ENCODE measurements at places on chromosomes 12 and 14. TPM values are rescaled to one million over a fixed set of nuclear protein-coding genes. Genes with fewer than 3 reads are reported as not detected.

GRCh38 chr14:32531942-32532515 lies 202.9 kb downstream of the AKAP6 start:
- no peaks in the 10 kb centered on the region for H3K4me1 ChIP-seq
- H3K36me3 ChIP-seq: no peaks in the 10 kb centered on the region
- no peak for DNase-seq
- no peak overlapping the region for H3K4me3 ChIP-seq

DNA sequence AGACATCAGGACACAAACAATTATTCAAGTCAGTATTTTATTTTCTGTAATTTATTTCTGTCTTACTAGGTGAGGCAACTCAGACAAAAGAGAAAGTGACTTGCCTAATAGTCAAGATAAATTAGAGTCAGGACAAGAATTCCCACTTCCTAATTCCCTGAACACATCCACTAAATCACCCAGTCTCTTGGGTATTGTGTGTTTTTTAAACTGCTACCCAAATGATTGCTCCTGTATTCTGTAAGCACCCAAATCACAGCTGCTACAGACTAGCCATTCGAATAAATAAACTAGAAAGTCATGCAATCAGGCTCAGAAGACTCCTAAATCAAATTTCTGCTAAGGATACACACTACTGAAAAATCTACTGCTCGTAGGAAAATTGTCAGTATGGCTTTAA lies 263.0 kb downstream of the DUSP6 start:
- H3K4me1 ChIP-seq: no peaks in the 10 kb centered on the region
- H3K4me3 ChIP-seq: no peak overlapping the region
- no peaks in the 10 kb centered on the region for H3K27me3 ChIP-seq
- no peak for DNase-seq
- no peaks in the 10 kb centered on the region for H3K36me3 ChIP-seq

GRCh38 chr12:19299765-19300164 lies 139.5 kb upstream of the AEBP2 start:
- H3K27ac ChIP-seq: no peak overlapping the region
- no peak overlapping the region for H3K4me3 ChIP-seq

GRCh38 chr12:98939350-98939749 lies 294.3 kb downstream of the APAF1 start:
- H3K27me3 ChIP-seq: no peaks in the 10 kb centered on the region
- DNase-seq: no peak
- H3K36me3 ChIP-seq: no peaks in the 10 kb centered on the region

DNA sequence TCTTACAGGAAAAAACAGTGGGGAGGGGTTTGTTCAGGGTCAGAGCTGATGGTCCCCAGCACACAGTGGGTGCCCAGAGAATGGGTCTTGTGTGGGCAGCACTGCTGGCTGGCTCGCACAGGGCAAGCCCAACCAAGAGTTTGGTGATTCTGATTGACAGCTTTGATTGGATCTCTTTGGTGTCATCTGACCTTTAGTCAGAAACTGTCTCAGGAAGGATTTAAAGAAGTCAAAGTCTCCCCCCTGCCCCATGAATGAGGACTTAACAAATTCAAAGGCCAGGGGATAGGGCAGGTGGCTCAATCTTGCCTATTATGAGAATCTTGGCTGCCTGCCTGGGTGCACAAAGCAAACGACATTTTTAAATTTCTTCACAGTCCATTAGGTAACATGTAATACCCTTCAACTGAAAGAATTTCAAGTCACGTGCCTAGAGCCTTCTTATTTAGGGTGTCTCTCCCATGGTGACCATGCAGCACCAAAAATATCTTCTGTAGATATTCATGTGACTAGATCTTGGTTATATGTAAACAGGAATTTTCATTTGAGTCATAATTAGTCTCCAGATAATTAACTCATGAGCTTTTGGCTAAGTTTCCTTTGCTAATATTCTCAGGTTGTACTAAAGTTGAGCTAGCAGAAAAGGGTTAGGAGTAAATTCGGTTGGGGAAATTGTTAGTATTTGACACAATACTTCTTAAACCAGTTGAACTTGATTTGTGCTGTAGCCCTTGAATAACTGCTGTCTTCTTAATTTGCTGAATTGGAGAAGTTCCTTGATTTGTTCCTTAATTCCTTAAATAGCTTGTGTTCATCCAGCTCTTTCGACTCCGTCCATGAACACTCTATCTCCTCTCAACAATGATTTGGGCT lies 54.5 kb upstream of the HECTD1 start:
- no peaks in the 10 kb centered on the region for H3K36me3 ChIP-seq
- no peak overlapping the region for H3K27ac ChIP-seq
- no peak overlapping the region for H3K4me3 ChIP-seq
- peak; percentile 43 for DNase-seq

DNA sequence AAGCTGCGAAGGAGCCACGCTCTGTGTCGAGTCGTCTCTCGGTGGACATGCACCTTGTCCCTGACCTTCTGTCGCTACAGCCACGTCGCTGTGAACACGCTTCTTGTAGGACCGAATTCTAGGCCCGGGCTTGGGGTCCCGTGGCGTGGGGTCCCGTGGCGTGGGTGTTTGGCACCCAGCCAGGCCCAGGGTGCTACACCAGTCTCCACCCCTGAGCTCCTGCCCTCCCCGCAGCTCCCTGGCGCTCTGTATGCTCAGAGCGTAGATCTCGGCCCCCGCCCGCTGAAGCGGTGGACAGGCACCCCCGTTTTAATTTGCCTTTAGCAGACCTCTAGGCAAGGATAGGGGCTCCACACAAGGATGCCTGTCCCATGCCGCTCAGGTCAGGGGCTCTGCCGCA lies 16.5 kb downstream of the MMP17 start:
- H3K4me1 ChIP-seq: no peaks in the 10 kb centered on the region
- H3K27me3 ChIP-seq: no peaks in the 10 kb centered on the region
- no peak for DNase-seq

The YARS2 gene
- total RNA-seq: 12.6 TPM

The TROAP gene
- total RNA-seq: 0.53 TPM

The IFI27L1 gene
- total RNA-seq: 57.0 TPM

The NTN4 gene
- total RNA-seq: 46.5 TPM

Data from ovary (tissue), 10 donors.